ENCODE measurements at places on chromosomes 3 and 15. TPM values are rescaled to one million over a fixed set of nuclear protein-coding genes. Genes with fewer than 3 reads are reported as not detected.

- no peak for DNase-seq
These were observed 1.9 kb downstream of the GNAT1 start for GRCh38 chr3:50193286-50193685.

The SEC22A gene
- total RNA-seq: 27.9 TPM

DNA sequence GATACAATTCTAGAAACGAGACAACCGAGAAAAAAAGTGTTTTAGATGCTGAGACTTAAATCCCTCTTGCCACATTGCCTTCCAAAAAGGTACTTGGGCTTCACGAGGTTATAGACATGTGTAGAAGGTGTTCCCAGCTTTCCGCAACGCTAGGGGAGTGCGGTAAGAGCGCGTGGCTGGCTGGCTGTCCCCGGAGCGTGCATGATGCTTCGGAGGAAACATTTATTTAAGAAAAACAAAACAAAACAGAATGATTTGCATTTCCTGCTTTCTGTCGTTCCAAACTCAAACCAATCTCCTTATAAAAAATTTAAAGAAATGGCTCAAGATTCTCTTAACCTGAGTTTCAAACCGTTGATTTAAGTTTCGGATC lies 841 bp downstream of the SLC6A20 start:
- DNase-seq: peak; percentile 68

DNA sequence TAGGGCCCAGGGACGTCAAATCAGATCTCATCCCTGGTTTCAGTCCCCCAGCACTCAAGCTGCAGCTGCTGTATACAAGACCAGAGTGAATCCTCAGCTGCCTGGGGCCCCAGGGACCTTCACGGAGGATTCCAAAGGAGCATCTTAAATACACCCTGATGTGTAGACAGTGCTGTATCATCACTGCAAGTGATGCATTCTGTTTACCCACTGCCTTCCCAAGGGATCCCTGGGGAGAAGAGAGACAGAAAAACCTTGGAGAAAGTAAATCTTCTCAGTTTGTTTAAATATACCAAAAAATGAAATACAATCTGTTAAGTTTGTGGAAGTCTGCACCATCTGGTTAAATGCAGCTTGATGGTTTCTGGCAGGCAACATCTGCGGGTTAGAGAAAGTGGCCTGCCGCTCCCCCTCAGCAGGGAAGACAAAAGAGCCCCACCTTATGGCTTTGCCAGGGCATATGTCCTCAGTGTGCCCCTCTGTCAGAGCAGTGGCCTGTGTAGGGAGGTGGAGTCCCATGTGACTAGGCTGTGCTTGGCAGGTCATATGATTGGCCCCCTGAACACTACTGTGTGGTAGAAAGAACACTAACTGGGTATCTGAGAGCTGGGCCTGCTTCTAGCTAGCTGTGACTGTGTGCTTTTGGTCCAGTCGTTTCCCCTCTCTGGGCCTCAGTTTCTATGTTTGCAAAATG lies 222.2 kb upstream of the TRIM42 start:
- peak; percentile 48 for DNase-seq

DNA sequence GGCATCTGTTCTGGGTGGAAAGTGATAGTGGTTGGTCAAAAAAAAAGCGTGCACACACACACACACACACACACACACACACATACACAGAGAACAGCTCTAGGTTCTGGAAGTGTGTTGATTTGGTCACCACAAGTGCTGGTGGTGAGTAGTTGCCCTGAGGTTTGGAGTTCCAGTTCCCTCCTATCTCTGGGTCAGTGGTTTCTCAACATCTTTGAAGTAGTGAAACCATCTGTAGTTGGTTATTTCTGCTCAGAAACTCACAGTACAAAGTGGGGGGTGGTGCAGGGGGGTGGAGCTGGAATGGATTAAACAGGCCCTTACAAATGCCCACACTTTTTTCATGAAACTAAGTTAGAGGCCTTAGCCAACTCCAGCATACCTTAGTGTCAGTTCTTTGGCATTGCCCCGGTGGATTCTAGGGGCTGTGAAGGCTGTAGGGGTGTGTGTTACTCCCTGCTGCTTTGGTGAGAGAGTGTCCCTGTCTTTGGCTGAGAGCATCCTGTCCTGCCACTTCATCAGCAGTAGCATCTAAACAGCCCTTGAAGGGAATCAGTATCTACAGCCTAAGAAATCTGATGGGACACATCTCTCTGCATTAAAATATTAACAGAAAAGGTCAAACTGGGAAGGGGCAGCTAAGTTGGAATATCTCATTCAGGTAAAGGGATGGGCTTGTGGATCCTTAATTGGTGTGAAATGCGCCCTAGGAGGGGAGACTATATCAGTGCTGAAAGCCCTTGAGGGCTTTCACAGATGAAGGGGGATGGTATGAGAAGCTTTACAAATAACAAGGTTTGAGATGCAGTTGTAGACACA lies 20.6 kb downstream of the SMAD3 start:
- DNase-seq: peak; percentile 90

DNA sequence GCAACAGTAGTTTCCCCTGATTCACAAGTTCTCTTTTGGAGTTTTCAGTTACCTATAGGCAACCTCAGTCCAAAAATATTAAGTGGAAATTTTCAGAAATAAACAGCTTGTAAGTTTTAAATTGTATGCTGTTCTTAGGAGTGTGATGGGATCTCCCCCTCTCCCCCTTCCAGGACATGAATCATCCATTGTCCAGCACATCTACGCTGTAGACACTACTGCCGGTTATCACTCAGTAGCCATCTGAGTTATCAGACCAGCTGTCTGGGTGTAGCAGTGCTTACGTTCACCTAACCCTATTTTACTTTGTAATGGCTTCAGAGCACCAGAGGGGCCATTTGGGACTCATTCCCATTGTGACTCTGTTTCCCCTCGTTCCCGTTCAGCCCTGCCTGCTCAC lies 96.7 kb upstream of the PLXNA1 start:
- DNase-seq: peak; percentile 47

DNA sequence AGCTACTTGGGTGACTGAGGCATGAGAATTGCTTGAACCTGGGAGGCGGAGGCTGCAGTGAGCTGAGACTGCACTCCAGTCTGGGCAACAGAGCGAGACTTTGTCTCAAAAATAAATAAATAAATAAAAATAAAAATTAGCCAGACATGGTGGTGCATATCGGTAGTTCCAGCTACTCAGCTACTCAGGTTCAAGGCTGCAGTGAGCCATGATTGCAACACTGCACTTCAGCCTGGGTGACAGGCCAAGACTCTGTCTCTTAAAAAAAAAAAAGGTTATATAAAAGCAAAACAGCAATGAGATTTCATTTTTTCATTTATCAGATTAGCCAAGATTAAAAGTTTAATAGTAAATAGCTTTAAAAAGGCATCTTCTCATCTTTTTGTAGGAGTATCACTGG lies 2.9 kb downstream of the TGM4 start:
- no peak for DNase-seq

The HSPBAP1 gene
- 13.8 TPM for total RNA-seq

The RSL24D1 gene
- 110 TPM for total RNA-seq

DNA sequence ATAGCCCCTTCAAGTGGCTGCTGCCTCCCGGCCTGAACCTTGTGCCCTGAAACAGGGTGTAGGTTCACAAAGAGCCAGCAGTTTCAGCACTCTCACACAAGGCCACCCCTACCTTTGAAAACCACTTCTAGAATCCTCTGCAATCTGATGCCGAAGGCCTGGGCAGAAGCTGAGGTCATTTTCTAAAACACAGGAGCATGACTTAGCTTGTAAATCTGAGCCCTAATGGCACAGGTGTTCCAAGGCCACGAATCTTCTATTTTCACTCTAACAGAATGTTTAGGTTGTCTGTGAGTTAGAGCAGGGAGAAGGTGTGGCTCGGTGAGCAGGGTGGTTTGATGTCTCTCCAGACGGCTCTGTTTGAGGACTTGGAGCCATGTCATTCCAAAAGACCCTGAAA lies 62.3 kb downstream of the SYNM start:
- no peak for DNase-seq

- no peak for DNase-seq
These were observed 355.1 kb downstream of the CLSTN2 start for GRCh38 chr3:140290105-140290504.

GRCh38 chr15:89479173-89479572 lies 17.2 kb downstream of the RHCG start:
- DNase-seq: no peak

DNA sequence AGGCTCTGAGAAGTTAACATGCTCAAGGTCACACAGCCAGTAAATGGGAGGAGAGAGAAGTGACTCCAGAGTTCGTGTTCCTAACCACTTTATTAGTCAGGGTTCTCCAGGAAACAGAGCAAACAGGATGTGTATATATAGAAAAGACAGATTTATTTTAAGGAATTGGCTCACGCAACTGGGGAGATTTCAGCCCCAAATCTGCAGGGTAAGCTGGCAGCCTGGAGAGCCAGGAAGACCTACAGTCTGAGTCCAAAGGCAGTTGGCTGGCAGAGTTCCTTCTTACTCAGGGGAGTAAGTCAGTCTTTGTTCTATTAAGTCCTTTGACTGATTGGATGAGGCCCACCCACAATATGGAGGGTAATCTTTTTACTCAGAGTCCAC lies 118.2 kb upstream of the PROK2 start:
- DNase-seq: no peak

DNA sequence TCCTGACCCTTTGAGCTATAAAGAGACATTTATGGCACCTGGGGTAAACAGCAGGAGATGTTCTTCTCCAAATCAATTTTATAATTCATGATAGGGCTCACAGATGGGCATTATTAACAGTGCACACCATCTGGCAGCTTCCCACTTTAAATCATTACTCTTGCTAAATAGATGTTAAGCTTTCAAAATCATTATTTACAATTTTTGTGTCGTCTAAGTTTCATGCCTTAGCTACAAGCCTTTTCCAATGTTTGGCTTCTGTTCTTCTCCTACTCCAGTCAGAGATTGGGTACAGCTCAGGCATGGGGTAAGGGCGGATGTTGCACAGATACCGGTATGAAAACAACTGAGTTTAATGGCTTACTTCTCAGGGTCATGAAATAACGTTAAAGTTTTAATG lies 120.9 kb upstream of the PFN2 start:
- no peak for DNase-seq

DNA sequence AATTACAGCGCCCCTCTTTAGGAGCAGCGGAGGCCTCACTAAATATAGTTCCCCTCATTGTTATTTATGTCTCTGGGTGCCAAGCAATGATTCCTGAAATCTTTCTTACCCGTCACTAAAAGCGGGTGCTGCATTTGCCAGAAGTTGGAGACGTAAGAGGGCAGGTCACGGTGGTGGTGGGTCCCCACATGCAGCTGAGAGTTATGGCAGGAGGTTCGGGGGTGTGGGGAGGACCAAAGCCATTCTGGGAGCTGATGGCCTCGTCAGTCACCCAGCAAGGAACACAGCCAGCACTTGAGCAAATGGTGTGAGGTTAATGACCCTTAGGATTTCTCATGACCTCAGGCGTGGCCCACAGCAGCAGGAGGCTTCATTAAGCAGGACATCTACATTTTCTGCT lies 129.2 kb downstream of the RAB11A start:
- no peak for DNase-seq

The CELF6 gene
- 0.36 TPM for total RNA-seq

DNA sequence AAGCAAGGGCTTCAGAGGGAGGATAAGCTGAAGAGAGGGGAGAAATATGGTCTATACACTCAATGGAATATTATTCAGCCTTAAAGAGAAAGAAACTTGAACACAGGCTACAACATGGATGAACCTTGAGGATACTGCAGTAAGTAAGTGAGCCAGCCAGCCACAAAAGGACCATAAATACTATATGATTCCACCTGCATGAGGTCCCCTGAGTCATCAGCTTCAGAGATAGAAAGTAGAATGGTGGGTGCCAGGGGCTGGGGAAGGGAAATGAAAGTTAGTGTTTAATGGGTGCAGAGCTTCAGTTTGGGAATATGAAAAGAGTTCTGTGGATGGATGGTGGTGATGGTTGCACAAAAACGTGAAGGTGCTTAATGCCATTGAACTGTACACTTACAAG lies 68.4 kb upstream of the SEC13 start:
- no peak for DNase-seq

Data from osteoblast (primary cell).